ENCODE measurements at places on chromosomes 4 and X.

DNA sequence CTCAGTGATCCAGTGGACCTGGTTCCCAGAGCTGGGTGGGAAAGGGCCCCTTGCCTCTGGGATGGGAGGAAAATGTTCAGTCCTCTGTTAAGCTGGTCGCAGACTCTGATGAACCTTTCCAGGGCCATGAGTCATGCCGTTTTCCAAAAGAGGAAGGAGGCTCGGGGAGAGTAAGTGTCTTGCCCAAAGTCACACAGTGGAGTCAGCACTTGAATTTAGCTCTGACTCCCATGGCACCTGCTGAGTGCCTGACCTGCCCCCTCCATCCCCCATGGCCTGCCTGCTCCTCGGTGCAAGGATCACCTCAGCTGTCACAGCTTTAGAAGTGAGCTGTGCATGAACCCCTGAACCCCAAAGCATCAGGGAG, 14.0 kb upstream of the KIAA0232 start:
- no peak for DNase-seq

DNA sequence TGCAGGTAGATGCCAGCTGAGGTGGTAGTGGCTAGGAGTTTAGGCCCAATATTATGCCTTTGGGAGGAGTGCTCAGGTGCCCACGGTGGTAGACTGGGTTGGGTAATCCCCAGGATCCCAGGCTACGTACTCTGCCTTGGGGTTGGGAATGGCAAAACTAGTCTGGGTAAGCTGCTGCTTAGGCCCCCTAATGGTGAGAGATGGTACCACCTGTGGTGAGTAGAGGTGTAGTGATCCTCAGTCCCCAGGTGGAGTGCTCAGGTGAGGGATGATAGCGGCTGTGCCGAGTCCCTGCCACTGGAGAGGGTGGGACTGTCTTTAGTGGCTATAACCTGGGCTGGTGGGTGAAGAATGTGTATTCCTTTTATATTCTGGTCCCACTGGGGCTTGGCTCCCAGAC, 75.2 kb downstream of the IL1RAPL2 start:
- no peak for DNase-seq

GRCh38 chrX:24668111-24668510, 21.0 kb upstream of the PCYT1B start:
- DNase-seq = no peak

GRCh38 chr4:145931403-145931802, 7.2 kb downstream of the ZNF827 start:
- no peak for DNase-seq

GRCh38 chr4:152327606-152328453, 208.1 kb downstream of the FBXW7 start:
- DNase-seq = no peak

- DNase-seq = no peak
Measured at GRCh38 chr4:7610841-7611240, 176.1 kb upstream of the PSAPL1 start.

DNA sequence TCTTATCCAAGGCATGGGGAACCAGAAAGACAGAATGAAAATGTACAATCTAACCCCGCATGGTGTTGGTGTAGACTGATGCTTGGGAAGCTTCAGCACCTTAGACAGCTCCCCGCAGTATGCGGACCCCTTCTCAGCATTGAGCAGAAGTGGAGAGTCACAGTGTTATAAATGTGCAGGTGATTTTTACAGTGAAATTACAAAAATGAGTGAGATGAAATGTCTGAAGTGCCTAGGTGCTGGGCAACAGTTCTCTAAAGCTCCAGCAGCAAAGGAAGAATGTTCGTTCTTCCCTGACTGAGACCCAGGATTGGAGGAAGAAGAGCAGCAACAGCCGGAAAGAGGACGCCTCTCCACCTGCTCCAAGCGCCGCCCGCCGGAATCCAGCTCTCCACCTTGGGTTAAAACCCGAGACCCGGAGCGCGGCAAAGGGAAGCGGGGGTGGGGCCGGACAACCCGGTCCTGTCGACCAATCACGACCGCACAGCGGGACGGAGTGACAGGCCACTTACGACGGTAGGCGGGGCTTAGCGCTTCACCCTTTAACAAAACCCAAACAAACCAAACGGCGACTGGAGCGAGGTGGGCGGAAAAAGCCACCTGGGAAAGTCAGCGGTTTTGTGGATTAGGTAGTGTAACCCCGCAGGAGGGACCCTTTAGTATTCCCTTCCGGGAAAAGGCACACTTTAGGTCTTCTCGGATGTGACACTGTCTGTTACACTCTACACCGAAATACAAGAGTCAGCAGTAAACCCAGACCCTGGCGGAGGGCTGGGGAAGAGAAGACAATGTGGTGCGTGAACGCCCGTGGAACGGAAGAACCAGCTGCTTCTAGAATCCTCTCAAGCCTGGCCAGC, at the start of gene GLRA3:
Gene GLRA3, minus strand, starts transcription at position 403 of the 857 bp plus-strand sequence. CDS start 436 bp downstream, outside the sequence.
- DNase-seq = no peak

GRCh38 chrX:44802613-44803012, 41.2 kb upstream of the DUSP21 start:
- DNase-seq = no peak

DNA sequence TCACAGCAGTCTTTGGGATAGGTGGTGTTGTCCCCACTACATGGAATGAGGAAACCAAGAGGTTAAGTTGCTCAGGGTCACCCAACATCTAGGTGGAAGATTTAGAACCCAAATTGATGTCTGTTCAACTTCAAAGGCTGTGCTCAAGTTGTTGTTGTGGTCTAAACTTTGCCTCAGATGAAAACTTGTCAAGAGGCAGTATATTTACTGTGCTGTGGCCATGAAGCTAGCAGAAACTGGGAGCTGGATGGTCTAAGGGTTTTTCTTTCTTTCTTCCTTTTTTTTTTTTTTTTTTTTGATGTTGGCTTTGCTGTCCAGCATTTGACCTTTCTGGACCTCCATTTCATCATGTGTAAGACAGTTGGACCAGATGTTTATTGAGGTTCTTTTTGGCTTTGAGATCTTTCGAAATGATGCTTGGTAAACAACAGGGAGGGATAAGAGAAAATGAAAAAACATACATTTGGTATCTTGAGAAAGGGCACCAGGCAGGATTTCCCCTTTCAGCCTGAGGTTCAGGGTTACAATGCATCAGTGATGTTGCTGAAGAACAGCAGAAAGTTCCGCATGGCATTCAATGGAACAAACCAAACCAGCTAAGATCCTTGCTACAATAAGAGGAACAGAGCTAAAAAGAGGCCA, 166.2 kb upstream of the RPS6KA3 start:
- DNase-seq = no peak

DNA sequence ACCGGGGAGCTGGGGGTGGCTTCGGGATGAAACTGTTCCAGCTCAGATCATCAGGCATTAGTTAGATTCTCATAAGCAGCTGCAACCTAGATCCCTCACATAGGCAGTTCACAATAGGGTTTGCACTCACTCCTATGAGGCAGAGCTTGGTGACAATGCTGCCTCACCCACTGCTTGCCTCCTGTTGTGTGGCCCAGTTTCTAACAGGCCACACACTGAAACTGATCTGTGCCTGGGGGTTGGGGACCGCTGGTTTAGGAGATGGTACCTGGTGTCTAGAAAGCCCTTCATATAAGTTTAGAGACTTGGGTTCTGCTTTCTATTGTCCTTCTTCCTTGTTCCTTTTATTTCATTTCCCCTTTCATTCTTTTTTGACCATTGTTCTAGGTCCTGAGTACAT, 234.2 kb downstream of the FRAS1 start:
- no peak for DNase-seq

DNA sequence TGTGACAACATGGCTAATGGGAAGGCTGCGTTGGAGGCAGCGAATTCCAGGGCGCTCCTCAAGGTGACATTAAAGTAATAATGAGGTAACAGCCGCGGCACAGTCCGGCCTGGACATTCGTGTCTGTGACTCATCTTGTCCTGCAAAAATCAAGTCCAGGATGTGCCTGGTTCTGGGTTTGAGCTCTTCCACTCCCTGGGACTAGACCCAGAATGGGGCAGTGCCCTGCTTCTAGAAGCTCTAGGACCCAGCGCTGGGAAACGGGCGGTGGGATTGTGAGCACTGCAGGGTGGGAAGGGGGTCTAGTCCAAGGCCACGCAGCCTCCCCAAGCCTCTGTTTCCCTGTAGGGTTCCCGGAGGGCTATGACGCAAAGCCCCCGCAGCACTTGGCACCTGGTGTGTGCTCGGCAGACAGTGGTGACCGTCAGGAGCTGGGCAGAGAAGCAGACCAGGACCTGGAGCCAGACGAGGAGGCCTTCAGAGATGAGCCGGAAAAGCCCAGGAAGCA, 34.9 kb downstream of the HMX1 start:
- no peak for DNase-seq

DNA sequence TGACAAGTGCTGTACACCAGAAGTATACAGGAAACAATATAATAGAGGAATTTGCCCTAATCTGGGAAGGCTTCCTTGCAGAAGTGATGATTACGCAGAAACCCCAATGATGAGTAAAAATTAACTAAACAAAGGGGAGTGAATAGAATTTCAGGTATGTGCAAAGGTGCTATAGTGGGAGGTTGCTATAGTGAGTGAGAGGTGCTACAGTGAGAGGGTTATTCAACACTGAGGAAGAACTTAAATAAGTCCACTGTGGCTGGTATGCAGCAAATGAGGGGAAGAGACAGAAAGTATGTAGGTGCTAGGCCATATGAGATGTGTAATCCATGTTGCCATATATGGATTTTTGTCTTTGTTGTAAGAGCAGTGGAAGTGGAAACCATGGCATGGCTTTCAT, 69.5 kb downstream of the TRIM2 start:
- no peak for DNase-seq

GRCh38 chr4:111652236-111652635, 493.0 kb upstream of the FAM241A start:
- DNase-seq = no peak

DNA sequence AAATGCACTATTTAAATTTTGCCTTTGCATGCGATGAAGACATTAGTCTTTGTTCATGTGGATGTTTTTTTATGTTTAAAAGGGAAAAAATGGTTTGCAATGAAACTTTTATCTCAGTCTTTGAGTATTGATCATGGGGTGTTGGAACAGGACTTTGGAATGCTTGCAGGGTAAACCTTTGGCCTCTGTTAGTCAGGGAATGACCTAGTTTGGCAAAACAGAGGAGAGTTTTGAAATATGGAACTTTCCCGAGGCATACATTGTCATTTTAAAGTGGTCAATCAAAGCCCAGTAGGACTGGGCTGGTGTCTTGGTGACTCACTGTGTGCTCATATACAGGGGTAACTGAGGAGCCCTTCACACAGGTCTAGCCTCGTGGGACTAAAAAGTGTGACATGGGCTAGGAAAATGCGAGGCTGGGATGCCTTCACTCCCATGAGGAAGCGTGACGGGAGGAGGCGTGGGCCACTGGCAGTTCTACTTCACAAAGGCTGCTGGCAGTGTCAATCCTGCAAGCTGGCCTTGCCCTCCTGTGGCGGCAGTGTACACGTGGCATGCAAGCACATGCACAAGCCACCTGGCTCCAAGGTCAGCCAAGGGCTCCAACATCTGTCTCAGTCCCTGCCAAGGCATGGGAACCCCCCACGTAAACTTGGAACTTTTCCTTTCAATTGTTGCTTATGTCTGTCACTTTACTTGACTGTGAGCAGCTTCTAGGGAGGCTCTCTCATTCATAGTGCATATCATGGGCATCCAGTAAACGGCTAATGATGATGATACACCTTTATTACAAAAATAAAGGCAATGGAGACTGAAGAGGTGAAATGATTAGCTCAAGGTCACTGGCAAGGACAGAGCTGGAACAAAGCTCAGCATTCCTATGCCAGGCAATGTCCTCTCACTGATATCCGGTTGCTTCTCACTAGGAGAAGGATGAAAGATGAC, 5.2 kb upstream of the F11 start:
- DNase-seq = no peak

GRCh38 chr4:123399627-123400358, 3.2 kb downstream of the SPRY1 start:
- no peak for DNase-seq

- no peak for DNase-seq
Measured at GRCh38 chrX:124910611-124911010, 409.1 kb upstream of the TEX13C start.

- DNase-seq = no peak
Measured at GRCh38 chr4:25081866-25082471, 51.2 kb upstream of the LGI2 start.

GRCh38 chr4:133565379-133565778, 416.3 kb downstream of the PCDH10 start:
- DNase-seq = no peak

GRCh38 chrX:134925551-134925950, 65.2 kb upstream of the SMIM10 start:
- DNase-seq = no peak

GRCh38 chr4:26267087-26267486, 53.7 kb upstream of the RBPJ start:
- DNase-seq = no peak

DNA sequence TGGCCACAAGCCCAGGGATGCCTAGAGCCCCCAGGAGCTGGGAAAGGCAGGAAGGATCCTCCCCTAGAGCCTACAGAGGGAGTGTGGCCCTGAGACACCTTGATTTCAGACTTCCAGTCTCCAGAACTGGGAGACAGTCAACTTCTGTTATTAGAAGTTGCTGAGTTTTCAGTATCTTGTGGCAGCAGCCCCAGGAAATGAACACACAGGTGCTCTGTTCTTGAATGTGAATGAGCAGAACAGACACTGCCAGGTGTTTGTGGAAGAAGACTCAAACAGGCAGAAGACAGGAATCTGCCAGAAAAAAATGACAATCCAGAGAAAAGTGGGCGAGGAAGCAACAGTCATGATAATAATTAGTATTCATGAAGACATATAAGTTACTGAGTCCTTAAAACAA, 64.5 kb upstream of the STS start:
- DNase-seq = no peak

- DNase-seq = no peak
Measured at GRCh38 chr4:213971-214370, 89.7 kb downstream of the ZNF718 start.

DNA sequence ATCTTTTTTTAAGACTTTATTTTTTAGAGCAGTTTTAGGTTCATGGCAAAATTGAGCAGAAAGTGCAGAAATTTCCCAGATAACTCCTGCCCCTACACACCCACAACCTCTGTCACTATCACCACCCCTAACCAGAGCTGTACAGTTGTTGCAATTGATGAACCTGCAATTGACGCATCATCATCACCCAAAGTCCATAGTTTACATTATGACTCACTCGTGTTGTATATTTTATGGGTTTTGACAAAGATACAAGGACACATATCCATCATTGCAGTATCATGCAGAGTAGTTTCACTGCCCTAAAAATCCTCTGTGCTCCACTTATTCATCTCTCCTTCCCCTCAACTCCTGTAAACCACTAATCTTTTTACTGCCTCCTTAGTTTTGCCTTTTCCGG, 34.5 kb upstream of the WAS start:
- DNase-seq = no peak

DNA sequence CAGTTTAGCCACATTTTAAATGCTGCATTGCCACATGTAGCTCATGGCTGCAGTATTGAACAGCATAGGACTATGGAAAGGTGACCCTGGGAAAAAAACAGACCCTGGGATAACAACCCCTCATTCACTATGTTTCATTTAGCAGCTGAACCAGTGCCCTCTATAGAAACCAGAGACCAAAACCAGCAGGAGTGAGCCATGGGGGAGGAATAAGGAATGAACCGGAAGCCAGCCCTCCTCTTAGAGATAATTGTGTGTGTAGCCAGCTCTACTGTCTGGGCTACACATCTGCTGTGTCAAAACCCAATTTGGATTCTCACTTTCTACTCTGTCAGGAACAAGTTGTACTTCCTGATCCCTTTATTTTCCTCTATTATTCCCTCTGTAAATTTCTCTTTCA, 158.5 kb upstream of the S100G start:
- DNase-seq = no peak

GRCh38 chr4:165293927-165294649, 33.4 kb upstream of the MSMO1 start:
- no peak for DNase-seq
